Esophagus squamous epithelium (tissue), 5 donors: ENCODE measurements at places on chromosomes 11 and 22. TPM values are rescaled to one million over a fixed set of nuclear protein-coding genes. Genes with fewer than 3 reads are reported as not detected.

DNA sequence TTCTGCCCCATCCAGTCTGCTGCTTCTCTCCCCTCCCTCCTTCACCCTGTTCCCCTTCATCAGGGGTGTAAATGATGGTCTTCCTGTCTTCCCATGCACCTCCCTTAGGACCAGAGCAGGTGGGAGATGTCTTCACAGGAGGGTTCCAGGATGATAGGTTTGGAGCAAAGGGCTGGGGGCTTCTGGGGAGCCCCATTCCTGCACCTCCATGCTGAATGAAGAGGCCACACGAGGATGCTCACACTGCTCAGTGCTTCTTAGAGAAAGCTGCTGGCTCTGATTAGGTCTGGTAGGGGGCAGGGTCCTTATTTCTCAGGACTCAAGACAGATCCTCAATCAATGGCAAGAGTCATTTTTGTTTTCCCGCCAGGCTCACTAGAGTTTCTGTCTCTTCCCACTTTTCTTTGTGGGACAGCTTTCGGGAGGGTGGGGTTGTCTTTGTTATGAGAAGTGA is 41.1 kb downstream of the BCR start:
- H3K27me3 ChIP-seq = no peaks in the 10 kb centered on the region
- H3K27ac ChIP-seq = no peak overlapping the region
- no peak overlapping the region for H3K4me3 ChIP-seq
- no peak for DNase-seq

Gene MIAT
- 0.57 TPM for total RNA-seq

DNA sequence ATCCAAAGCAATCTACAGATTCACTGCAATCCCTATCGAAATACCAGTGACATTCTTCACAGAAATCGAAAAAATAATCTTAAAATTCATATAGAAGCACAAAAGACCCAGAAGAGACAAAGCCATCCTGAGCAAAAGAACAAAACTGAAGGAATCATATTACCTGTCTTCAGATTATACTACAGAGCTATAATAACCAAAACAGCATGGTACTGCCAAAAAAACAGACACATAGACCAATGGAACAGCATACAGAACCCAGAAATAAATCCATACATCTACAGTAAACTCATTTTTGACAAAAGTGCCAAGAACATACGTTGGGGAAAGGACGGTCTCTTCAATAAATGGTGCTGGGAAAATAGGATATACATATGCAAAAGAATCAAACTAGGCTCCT is 18.9 kb downstream of the RRP8 start:
- H3K36me3 ChIP-seq = no peaks in the 10 kb centered on the region
- no peak overlapping the region for H3K27ac ChIP-seq
- no peak for DNase-seq
- no peak overlapping the region for H3K4me3 ChIP-seq

GRCh38 chr11:95364324-95365295 is 133.6 kb upstream of the SESN3 start:
- no peak for DNase-seq
- no peaks in the 10 kb centered on the region for H3K27me3 ChIP-seq
- no peak overlapping the region for H3K4me3 ChIP-seq

- H3K27ac ChIP-seq = peak within 1 kb of the TSS; percentile 97
- DNase-seq = no peak
- H3K4me1 ChIP-seq = peaks cover 39% of the 10 kb centered on the region
- H3K36me3 ChIP-seq = no peaks in the 10 kb centered on the region
These were observed at the start of gene MTFP1 for GRCh38 chr22:30425616-30426387. MTFP1 (plus strand) TSS chr22:30425768; CDS start chr22:30425880, 112 bp downstream.

- H3K36me3 ChIP-seq = no peaks in the 10 kb centered on the region
- H3K4me1 ChIP-seq = peaks cover 4% of the 10 kb centered on the region
- H3K27me3 ChIP-seq = no peaks in the 10 kb centered on the region
- H3K4me3 ChIP-seq = no peak overlapping the region
- DNase-seq = no peak
These were observed 117.8 kb downstream of the TEAD1 start for GRCh38 chr11:12792018-12792417.

DNA sequence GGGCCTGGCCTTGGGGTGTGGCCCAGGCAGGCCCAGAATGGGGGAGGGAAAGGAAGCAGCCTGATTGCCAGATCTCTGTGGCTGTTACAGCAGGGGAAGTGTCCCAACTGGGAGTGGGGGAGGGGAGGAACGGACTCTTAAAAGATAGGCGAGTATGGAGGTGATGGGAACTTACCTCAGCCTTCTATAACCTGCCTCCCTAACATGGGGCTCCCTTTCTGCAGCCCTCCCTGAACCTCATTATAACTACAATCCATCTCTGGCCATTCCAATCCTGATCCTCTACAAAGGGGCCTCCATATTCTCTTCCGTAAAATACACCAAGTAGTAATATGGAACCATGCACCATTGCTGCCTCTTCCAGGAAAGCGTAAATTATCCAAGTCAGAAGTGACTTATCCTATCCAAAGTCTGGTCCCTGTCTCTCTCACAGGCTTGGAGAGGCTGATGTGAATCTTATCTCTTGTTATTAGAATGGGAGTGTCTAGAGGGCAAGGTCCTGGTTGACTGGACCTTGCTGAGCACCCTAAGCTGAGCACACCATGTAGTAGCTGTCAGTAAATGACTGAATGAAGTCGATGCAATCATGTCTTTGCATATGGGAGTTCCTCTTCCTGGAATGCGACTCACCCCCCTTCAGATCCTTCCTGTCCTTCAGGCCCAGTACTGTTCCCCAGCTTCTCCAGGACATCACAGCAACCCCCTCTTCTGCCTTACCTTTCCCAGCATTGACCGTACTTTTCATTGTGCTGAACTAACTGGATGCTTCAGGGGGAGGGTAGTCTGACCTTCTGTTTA is 5.9 kb downstream of the RHOG start:
- no peaks in the 10 kb centered on the region for H3K27me3 ChIP-seq
- no peaks in the 10 kb centered on the region for H3K36me3 ChIP-seq
- H3K4me3 ChIP-seq = peak overlapping the region; percentile 1
- H3K27ac ChIP-seq = peak overlapping the region; percentile 45

Gene OR52M1
- total RNA-seq = not detected

Gene JAM3
- total RNA-seq = 21.4 TPM

GRCh38 chr11:6737872-6738466 is 33.8 kb downstream of the OR2AG2 start:
- no peaks in the 10 kb centered on the region for H3K36me3 ChIP-seq
- no peaks in the 10 kb centered on the region for H3K4me1 ChIP-seq
- DNase-seq = no peak
- H3K4me3 ChIP-seq = no peak overlapping the region

DNA sequence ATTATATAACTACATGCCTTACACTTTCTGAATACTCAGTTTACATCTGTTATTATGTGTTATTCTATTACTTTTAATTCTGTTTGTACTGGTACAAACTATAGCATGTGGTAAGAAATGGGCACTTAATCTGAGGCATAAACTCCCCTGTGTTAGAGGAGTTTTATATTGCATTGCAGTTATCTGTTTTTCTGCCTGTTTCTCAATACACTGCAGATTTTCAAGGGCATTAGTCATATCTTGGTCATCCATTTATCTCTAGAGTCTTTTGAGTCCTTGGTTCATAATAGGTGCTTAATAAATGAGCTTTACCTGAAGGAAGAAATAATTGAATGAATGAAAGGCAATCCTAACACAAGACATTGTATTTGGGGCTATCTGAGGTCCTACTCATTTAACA is 182.9 kb upstream of the CTSC start:
- DNase-seq = no peak
- H3K27me3 ChIP-seq = no peaks in the 10 kb centered on the region
- H3K4me1 ChIP-seq = no peaks in the 10 kb centered on the region
- H3K36me3 ChIP-seq = no peaks in the 10 kb centered on the region
